Activated CD4-positive, alpha-beta T cell treated with anti-CD3 and anti-CD28 coated beads, Interleukin-2, amount 50 U/mL, for 1 hour (primary cell): ENCODE measurements at places on chromosomes 2 and 18.

DNA sequence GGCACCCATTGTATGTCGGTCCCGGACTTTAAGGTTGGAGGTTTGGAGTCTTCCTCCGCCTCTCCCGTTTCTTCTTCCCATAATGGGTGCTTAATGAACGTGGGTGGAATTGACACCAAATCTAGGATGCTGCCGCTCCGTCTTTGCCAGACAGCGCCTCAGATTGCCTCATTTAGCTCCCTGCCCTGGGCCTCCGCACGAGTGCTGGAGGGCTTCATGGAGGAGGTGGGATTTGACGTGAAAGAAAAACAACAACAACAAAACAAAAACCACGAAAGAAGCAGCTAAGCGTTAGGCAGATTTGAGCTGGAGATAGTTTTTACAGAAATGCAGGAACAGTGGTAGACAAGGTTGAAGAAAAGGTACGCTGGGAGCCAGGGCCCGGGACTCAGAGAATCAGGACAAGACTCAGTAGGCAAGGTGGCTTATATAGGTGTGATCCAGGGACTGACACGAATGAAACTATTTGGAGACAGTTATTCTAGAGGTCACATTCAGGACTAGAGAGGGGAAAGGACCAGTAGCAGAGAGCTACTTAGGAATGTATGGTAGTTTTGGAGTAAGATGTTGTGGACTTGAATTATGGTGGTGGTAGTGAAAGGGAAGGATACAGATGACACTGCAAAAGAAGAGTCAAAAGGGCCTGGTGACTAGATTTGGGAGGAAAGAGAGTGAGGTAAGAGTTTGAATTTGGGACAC, 605 bp downstream of the ZNF2 start:
- no peak for DNase-seq

GRCh38 chr2:70024284-70024683, 62.9 kb upstream of the ASPRV1 start:
- no peak for DNase-seq

- no peak for DNase-seq
These were observed 21.6 kb downstream of the MBP start for GRCh38 chr18:77110936-77111335.

GRCh38 chr2:201118961-201119854, 3.2 kb downstream of the CFLAR start:
- no peak for DNase-seq

GRCh38 chr18:52175406-52175805, 164.6 kb upstream of the DCC start:
- DNase-seq: no peak

GRCh38 chr2:113720167-113720566, 36.3 kb downstream of the SLC35F5 start:
- no peak for DNase-seq

DNA sequence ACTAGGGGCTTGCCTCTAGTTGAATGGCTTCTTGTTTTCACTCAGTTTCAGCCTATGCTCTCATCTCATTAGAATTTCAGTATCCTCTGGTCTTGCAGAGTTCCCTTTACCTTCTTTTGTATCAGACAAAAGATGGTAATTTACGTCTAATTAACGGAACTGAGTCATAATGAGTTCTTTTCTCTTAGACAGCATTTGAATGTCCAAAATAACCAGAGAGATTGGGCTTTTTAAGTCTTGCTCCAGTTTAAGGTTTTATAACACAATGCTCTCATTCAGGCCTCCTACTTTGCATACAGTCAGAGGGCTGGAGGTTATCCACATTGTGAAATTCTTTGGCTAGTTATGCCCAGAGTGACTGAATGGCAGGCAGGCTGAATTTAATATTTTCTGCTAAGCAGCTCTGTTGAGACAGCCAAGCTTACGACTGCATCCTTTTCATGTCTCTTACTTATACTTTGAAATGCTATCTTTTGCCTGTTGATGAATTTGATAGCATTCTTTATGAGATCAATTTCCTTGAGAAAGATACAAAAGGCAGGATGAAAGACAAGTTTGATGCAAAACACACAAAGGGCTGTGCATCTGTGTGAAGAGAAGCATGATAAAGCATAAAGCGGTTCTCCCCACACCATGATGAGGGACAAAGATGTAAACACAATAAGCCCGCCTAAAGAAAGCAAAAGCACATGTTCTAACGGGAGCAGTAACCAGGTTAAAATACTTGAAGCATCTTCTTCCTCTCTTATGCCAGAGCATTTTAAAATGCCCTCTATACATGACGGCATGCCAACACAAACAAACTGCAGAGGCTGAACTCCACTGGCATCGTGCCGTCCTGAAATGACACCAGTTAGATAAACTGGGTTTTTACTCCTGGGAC, 90.0 kb downstream of the CDH2 start:
- DNase-seq: no peak

DNA sequence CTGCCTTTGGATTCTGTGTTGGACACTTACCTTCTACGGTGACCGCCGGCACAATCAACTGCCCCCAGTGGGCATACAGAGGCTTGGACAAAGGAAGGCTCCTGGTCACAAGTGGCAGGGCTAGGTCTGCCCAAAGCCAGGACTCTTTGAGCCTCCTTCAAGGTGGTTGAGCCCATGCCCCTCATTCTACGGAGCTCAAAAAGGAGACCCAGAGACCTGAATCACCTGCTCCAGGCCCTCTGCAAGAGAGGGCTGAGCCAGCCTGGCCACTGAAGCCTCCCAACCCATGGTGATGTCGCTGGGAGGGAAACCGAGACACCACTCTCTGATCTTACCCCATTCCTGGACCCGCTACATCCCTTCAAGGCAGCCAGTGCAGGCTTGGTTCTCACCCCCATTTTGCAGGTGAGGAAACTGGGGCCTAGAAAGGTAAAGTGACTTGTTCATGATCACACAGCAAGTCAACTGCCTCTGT, 87.9 kb downstream of the INHBB start:
- no peak for DNase-seq

- no peak for DNase-seq
These were observed 55.2 kb downstream of the BCL11A start for GRCh38 chr2:60498127-60498815.

GRCh38 chr2:236557306-236558030, 12.2 kb upstream of the ACKR3 start:
- DNase-seq: no peak

- DNase-seq: no peak
These were observed 62.9 kb upstream of the SERTAD2 start for GRCh38 chr2:64716569-64716968.

GRCh38 chr2:216389570-216389969, 17.3 kb upstream of the MARCHF4 start:
- DNase-seq: no peak

GRCh38 chr2:10934308-10934978, 22.7 kb downstream of the KCNF1 start:
- no peak for DNase-seq

DNA sequence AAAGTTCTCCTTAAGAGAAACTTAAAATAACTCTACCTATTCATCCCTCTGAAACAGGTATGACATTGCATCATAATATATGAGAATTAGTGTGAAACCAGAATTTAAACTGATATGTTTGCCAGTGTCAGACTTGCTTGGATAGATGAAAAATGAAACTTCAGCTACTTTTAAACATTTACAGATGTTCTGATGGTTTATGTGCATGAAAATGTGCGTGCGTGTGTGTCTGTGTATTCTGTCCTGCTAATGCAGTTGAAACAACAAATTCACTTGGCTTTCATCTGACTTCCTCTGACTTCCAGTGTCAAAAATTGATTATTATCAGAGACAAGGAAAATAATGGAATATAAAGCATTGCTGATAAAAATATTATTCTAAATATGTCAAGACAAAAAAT, 719.4 kb downstream of the LRP1B start:
- DNase-seq: no peak

- DNase-seq: no peak
These were observed 43.4 kb downstream of the UPP2 start for GRCh38 chr2:158144914-158145625.

- no peak for DNase-seq
These were observed 26.0 kb downstream of the EIF2AK3 start for GRCh38 chr2:88601286-88601685.

- DNase-seq: no peak
These were observed 788 bp downstream of the ARMC9 start for GRCh38 chr2:231199219-231199618.

DNA sequence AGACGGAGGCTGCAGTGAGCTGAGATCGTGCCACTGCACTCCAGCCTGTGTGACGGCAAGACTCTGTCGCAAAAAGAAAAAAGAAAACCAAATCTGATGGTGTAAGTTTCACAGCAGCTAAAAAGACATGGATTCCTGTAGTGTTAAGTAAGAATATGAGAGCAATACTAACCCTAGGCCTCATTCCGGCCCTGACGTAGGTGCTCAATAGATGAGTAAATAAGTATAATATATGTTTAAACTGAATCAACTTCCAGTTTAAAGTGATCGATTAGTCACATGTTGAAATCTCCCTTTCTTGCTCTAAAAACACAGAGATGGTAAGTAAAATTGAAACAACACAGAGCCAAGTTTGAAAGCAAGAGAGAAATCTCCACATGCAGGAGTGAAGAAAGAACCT, 8.0 kb downstream of the ME2 start:
- no peak for DNase-seq
